ENCODE measurements at places on chromosomes 7 and 10.

DNA sequence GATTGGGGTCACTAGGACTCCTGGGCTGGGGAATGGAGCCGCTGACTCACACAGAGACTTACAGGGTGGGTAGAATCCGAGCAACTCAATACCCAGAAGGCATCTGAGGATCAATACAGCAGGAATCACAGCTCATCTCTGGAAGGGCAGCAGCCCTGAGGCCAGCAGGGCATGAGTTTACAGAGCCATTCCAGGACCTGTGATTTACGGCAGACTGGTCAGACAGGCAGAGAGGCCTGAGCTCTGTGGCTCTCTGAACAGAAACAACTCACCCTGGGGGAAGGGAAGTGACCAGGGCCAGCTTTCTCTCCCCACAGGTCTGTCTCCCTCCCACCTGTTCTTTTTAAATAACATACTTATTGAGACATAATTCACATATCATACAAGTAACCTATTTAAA, 88.2 kb upstream of the CXCL12 start:
- DNase-seq, result no peak

DNA sequence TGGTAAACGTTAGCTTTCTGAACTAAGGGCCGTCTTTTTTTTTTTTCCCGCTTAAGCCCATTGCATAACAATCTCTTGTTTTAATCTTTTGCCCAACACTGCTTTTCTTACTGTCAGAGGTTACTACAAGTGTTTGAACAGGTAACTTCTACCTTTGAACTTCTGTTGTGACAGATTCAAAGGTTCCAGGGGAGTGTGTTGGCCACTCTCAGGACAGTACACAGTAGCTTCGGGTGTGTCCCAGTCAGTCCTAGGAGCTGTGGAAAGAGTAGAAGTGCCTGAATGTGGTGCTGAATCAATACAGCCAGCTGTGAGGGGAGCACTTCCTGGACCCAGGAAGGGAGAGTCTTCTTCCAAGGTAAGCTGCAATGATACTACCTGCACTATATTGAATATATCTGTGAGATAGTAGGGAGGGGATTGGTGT, at the start of gene ACSL5:
ACSL5 (plus strand) TSS at position 205 of the 427 bp plus-strand sequence. CDS start 20,831 bp downstream, outside the sequence.
- no peak for DNase-seq

GRCh38 chr7:28800150-28800549, 158.0 kb downstream of the TRIL start:
- DNase-seq, result no peak

DNA sequence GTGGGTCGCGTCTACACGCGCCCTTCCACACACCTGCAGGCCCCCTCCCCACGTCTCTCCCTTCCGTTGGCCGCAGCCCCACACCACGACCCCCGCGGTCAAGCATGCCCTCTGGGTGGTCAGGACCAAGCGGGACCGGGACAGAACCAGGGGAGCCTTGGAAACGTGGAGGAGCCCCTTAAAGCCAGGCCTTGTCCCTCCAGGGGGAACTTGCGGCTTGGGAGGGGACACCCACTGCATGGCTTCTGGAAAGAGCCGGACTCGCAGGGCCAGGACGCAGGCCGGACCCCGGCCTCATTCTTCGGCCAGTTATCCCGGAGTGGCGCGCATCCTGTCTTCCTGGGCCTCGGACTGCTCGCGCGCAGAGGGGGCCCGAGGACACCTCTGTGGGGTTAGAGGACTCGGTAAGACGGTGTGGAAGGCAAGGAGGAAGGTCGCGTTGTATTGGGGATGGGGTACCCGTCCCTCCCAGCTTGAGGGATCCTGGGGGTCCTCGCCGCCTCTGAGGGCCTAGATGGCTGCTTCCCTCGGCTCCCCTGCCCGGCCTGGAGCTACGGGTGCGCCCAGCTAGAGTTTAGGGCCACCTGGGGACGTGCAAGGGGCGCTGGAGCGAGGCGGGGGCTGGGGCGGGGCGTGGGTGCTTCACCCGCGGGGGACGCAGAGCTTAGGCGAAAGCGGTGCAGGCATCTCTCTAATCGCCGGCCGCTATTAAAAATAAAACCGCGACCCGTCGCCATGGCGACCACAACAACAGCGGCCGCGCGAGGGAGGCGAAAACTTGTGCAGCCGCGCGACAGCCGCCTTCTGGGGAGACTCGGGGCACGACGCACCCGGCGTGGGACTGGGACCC, 1.8 kb upstream of the PDGFA start:
- DNase-seq, result no peak

DNA sequence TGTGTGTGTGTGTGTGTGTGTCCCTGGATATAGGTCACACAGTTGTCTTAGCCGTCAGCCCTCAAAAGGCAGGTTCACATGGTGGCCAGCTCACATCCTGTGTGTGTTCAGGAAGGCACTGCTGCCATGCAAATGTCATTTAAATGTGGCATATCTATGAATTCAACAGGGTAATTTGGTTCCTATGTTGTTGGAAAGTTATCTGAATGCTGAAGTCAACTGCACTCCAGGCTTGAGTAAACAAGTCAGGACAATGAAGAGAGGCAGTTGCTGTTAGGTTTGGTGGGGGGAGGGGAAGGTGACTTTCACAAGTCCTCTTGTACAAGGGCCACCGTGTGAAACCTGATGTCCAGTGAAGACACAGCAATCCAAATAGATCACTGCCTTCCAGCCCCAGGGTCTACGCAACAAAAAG, 61.1 kb downstream of the PTPRE start:
- DNase-seq, result no peak

- DNase-seq, result no peak
Observed at GRCh38 chr7:102223184-102223583, 63.5 kb upstream of the SH2B2 start.

DNA sequence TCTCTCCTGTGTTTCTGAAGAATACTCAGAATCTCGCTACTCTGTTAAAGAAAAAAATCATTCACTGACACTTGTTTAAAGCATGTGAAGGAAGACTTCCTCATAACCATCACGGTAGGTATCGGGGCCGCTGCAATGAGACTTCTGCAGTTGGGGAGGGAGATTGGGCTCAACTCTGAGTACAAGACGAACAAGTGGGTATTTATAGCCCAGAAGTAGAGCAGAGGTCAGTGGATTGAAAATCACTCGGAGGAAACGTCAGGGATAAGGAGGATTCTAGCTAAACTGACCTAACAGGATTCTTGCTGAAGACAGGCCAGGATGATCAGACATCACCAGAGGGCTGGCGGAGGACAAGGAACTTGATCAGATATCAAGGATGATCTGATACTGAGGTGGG, 33.3 kb downstream of the ITPRIP start:
- no peak for DNase-seq

DNA sequence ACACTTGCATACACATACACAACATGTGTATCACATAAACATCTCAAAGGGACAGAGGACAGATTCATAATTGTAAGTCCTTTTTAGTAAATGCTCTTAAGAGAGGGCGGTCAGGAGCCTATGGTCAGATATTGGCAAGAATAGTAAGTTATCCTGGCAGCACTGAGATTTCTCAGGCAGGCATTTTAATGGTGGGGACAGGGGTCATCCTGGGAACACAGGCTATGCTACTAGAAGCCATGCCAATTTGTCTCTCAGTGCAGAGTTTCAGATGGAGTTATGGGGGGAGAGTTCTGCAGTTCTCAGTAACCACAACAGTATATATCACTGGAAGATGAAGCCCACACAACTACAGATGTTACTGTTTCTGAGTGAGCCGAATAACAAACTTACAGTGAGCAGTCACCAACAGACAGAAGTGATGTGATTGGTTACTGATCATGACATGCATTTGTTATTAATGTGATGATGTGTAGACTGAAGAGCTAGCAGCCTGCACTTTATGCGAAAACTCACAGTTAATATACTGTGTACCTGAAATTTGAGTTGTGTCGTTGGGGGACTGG, 16.4 kb downstream of the ZNF487 start:
- no peak for DNase-seq

GRCh38 chr10:75772153-75772887, 340.9 kb downstream of the LRMDA start:
- no peak for DNase-seq

GRCh38 chr10:86954681-86955500, 2.5 kb downstream of the MMRN2 start:
- no peak for DNase-seq

GRCh38 chr7:3027005-3027845, 16.4 kb downstream of the CARD11 start:
- no peak for DNase-seq

DNA sequence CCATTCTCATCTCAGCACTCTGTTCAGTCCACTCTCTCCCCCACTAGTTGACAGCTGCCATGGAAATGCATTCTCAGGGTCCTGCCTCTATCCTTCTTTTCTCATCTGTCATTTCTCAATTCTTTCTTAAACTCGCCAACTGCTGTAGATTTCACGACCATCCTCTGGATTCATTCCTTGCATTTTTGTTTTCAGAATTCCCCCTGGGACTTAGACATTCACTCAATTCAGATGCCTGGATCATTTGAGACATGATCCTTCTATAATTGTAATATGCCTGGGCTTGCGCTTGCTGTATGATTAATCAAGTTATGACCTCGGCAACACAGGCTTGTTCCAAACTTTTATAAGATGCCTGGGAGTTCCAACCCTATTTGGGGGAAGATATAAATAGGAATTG, 104.5 kb downstream of the RAB11FIP2 start:
- DNase-seq, result peak; percentile 57

DNA sequence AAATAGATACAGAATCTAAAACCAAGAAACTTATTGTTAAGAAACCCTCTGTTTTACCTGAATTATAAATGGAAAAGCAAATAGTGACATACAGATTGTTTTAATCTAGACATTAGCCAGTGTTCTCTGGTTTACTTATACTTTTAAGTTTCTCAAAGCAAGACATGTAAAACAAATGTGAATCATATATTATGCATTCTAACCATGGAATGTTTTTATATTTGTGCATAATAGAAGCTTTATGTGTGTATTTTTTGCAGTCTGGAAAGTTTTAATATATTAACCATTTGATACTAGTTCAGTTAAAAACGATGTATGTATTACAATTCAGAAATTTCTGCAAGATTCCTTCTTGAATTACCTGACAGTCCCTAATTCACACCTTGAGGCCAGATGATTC, 150.6 kb upstream of the TMEM72 start:
- DNase-seq, result peak; percentile 47

- no peak for DNase-seq
Observed at GRCh38 chr10:117581961-117582360, 39.4 kb downstream of the EMX2 start.
